ENCODE measurements at places on chromosomes 2 and 18.

DNA sequence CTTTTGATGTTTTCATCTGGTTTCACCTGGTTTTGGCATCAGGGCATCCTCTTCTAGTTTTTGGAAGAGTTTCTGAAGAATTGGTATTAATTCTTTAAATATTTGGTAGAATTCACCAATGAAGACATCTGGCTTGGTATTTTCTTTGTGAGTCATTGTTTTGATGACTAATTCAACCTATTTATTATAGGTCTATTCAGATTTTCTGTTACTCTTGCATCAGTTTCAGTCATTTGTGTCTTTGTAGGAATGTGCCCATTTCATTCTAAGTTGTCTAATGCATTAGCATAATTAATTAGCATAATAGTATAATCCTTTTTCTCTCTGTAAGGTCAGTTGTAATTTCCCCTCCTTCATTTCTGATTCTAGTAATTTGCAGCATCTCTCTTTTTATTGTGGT lies 8.0 kb downstream of the GNLY start:
- DNase-seq, result no peak

DNA sequence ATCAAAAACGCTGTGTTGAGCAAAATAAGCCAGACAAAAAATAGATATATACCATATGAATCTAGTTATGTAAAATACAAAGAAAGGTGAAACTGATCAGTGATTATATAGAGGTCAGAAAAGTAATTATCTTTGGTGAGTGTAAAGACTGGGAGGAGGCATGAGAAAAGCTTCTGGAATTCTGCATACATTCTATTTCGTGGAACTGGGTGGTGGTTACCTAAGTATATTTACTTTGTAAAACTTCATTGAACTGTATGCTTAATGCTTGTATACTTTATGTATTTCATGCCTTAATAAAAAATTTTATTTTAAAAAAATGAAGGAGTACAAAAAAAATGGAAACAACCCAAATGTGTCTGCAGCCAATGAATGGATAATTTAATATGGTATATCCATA lies 153.1 kb upstream of the ALPP start:
- DNase-seq, result no peak

DNA sequence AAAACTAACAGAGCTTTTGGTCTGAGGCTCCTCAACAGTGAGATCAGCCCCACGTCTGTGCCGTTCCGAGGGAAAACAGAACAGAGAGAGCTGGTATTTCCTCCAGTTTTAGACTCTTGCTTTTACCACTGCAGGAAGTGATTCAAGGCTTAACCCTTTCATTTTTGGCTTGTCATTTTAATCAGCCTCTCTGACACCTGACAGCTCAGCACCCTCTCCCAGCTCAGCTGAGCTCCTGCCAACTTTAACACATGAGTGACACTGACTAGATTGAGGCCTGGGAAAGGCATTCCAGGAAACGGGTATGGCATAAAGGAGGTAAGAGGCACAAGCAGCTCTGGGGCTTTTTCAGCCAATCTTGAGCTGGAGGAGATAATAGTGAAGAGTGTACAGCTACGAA lies 239.4 kb upstream of the SKOR2 start:
- DNase-seq, result no peak

DNA sequence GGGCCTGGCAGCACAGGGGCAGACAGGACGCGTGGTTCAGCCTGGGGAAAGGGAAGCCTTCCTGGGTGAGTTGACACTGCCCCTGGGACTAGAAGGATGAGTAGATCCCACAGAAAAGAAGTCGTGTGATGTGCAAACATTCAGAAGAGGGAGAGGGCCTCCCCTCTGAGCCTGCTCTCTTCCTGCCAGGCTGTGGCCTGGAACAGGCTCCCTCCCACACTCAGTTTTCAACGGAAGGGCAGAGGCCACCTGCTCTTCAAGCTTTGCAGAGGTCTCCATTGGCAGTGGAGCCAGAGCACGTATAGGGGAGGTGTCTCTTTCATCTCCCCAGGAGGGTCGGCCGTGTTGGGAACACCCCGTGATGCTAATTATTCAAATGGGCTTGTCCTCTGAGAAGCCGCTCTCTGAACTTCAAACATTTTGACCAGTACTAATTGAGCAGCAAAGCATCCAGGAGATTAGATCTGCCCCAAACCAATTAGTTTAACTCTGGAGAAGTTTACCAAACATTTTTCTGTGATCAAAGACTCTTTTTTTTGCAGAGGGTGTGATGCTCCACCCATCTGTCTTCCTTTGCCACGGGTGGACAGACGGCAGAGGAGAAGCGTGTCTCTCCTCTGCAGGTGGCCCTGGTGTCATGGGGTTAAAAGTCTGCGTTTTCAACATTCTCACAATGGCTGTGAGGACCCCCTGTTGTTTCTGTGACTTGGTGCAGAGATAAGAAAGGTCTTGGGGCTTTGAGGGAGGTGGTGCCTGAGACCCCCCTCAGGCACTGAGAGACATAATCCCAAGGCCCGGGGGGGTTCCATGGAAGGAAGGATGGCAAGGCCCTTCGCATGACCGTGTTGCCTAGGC lies 29.5 kb upstream of the ODC1 start:
- DNase-seq, result no peak

DNA sequence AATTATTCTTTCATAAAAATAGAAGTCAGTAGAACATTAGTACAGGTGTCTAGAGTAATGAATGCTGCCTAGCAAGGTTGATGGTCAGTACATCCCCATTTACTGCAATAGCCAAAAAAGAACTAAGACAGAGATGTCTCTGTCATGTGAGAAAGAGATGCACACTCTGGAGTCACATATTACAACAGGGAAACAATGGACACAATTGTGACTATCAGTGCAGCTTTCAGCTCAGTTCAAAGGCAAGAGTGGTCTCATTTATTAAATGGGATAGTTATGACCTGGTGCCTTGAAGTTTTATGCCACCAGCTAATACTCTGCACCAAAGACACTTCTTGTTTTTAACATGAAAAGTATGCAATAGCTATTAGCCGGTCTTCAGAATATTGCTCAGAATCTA lies 194.9 kb upstream of the CHAC2 start:
- DNase-seq, result no peak

DNA sequence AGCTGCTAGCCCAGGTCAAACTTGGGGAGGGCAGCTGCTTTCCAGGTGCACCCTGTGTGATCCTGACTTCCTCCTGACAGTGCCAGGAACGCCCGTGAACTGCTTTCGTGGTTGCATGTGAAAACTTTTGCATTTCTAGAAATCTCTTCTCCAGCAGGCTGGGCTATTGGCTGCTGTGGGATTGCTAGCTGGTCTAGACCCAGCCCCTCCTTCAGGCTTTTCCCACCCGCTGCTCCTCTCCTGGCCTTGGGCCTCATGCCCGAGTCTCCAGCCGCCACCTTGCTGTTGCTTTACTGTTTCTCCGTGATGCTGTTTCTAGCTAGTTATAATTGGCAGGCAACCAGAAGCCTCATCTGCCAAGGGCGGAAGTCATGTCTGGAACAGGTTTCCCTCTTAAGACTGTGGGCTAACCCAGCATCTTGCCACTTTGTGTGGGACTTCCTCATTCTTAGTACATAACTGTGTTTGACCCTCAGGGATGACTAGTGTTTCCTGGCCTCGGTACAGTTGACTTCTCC lies 27.0 kb upstream of the MGAT4A start:
- DNase-seq, result no peak

DNA sequence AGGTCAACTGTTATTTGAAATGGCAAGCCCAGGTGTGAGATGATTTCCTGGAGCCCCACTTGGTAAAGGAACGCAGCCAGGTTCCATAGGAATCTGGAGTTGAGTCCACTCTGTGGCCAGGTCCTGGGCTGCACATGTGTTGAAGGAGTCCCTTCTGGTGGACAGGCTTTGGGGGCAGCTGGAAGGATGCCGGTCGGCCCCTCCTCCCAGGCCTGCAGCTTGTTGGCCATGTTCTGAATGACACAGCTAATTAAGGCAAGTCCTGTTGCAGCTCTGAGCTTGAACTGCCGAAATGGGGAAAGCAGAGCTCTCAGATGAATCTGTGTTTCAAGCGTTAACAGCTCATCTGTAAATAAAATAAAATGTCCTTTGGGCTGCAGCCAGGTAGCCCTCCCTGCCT lies 23.8 kb downstream of the EN1 start:
- DNase-seq, result no peak

DNA sequence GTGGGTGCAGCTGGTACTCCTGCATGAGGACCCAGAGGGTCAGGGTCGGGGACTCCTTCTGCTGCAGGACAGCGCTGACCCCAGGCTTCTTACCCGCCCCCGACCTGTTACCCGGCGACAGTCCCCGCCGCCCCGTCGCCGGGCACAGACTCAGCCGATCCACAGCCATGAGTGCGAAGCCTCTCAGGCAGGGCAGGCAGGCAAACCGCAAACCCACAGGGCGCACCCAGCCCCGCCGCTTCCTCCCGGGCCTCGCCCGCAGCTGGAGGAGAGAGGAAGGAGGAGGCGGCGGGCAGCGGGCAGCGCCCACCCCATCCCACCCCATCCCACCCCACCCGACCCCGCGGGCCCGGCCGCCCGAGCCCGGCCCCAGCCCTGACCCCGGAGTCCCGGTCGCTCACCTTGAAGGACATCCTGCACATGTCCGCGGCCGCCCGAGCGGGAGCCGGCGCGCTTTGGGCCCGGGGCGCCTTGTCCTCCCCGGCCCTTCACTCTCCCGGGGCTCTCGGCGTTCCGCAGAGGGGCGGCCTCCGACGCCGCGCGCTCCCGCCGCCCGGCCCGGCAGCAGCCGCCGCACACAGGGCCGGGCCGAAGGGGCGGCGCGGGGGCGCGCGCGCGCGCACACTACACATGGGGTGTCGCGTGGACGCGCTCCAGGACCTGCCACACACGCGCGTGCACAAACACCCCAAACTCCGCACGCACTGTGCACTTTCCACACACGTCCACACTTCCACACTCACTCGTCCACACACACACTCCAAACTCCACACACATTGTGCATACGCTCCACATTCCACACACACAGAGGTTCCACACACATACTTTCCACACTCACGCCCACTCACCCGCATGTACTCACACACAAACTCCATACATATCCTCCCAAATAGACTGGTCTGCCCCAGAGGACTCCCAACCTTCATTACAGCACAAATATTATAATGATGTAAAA lies at the start of gene ANKRD29:
TSS of gene ANKRD29 (minus strand) at position 603 of the 955 bp plus-strand sequence. CDS start at position 422, 181 bp downstream.
- peak; percentile 34 for DNase-seq

GRCh38 chr2:169768262-169768995 lies 30.2 kb upstream of the SSB start:
- no peak for DNase-seq

Measured in NCI-H1105 (cell line).